Activated CD4-positive, alpha-beta memory T cell treated with anti-CD3 and anti-CD28 coated beads for 36 hours (primary cell): ENCODE measurements at places on chromosomes 1 and 21.
A peak's percentile ranks its signal among the peaks of the same experiment; 100 is the strongest.

- no peak for DNase-seq
Observed at GRCh38 chr1:151492120-151492519, 19.1 kb upstream of the CGN start.

DNA sequence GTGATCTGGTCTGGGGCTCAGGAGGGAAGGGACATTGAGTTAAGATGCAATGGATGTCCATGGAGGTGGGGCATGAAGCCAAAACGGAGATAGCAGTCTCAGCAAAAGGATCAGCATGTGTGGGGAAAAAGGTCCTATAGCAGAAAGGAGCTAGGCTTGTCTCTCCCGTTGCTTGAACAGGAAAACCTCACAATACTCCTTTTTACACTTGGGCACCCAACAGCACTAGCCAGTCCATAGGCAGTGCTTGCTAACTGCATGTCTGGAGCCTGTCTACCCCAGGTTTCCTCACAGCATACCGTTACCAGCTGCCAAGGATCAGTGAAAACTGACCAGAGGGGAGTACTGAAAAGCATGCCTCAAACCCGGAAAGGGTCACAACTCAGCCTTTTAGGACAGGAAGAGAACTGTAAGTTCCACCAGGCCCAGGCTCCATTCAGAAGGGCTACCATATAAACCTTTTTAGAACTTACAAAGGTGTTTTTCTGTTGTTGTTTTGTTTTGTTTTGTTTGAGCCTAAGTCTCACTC, 78.6 kb downstream of the JAK1 start:
- DNase-seq, result no peak

DNA sequence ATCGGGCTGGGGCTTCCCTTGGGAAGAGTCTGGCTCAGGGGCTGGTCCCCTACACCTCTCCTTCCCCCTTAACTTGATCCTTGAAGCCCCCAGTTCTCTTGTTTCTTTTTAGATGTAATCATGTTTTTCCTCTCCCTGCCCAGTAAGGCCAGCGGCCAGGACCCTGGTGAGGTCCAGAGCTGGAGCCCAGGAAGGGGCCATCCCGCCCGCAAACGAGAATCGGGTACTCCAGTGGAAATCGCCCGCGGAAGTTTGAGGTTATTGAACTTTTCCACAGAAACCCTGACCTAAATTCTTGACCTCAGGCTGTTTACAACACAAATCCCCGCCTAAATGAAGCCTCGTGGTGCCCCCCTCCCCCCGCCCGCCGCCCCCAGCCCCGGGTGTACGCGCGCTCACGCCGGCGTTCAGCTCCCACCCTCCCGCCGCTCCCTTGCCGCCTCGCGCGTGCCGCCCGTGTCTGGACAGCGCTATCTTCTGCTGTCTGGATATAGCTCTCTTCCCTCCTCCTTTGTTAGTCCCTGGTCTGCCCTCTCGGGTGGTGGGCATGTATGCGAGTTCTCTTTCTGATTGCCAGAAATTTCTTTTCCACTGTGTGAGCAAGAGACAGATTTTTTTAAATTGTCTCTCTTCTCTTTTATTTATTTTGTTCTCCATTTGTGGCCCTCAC, 165.9 kb upstream of the CACNA1E start:
- DNase-seq, result no peak

DNA sequence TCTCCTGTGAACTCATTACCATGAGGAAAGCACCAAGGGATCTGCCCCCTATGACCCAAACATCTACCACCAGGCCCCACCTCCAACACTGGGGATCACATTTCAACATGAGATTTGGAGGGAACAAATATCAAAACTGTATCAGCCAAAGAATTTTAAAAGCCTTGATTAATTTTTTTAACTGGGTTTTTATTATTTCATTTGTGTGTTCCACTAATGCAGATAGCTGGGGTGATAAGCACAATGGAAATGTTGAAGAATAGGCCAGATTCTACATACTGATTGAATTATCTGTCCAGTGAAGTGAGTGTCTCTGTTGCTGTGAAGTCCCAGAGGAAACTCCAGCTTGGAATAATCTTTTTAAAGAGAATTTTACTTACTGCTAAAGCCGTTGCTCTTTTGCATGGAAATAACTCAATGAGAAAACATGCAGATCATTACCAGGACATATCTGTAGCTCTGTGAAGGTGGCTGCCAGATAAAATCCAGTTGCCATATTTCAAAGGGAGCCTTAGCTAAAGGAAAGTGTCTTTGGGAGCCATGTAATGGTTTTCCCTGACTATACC, 44.4 kb upstream of the DHCR24 start:
- no peak for DNase-seq

DNA sequence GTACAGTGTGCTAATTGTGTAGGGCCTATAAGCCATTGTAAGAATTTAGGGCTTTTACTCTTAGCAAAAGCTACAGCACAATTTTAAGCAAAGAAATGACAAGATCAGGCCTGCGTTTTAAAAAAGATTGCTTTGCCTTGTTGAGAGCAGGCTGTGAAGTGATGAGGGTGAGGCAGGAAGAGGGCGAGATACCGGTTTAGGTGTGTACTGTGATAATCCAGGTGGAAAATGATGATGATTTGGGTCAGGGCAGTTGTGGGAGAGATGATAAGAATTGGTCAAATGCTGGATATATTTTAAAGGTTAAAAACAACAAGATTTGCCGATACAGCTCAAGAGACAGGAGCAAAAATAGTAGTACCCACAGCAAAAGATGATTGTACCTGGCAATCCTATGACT, 72.0 kb downstream of the SWT1 start:
- DNase-seq, result no peak

DNA sequence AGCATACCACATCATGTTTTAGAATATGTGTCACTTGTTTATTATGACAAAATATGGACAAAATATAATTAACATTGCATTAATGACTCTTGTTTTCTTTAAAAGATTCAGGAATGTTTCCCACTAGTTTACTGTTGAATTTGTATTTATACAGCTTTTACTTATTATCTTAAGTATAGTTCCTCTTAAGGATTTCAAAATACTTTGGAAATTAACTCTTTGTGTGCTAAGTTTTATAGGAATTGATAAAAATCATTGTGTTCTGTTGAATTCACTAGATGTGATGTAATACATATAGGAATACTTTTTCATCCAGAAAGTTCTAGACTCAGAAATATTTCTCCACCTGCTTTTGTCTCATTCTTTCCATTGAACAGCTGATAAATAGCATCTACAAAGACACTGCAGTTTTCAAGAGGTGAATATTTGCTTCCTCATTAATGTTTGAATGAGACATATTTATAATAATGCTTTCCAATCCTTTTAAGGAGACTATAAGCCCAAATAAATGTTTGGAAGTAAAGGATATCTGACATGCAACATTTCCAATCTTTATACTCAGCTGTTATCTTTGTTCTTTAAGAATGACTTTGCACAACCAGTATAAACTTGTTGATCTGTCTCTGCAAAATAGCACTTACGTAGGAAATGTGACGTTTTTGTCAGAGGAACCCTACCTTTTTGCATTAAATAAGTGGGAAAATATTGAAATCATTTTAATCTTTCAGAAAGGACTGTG, 38.4 kb upstream of the SAMSN1 start:
- no peak for DNase-seq

DNA sequence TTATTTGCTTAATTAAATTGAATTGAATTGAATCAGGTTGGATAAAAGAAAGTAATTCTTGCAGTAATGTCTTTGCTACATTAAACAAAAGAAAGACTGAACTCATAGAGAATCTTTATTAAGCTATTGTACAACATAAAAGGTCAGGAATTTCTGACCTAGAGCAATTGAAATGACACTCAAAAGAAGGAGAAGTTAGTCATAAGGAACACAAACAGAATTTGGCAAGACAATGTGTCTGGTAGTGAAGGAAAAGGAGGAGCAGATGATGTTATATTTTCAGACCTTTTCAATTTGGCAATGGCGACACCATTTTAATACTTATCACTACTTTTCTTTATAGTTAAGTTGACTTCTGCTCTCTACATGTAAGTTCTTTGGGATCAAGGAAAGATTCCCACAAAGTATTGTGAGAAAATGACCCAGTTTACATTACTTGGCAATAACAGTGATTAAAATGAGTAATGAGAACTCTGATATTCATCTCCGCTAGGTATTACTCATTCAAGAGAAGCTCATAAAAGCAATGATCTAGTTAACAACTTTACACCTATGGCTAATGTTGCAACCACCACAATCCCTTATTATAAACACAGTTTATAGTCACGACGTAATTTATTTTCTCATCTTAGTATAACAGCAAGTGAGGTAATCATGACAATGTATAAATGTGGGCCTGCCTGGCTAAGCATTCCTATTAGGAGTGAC, 14.7 kb upstream of the KRTAP21-1 start:
- no peak for DNase-seq

DNA sequence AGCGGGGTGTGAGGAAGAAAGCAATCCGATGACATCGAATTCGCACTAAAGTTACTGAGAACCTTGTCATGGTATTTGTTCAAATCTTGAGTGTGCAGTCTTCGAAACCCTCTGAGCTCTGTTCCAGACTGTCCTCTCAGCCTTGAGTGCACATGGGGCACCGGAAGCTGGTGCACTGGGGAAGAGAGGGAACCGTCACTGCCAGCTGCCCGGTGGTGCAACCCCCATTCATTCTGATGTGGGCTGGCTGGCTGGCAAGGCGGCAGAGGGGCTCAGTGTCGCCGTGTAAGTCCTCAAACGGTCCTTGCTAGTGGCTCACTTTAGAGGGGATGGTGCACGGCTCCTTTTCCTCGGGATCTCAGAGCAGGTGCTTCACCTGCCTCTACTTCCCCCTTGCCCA, 137.4 kb downstream of the KIF26B start:
- DNase-seq, result no peak

DNA sequence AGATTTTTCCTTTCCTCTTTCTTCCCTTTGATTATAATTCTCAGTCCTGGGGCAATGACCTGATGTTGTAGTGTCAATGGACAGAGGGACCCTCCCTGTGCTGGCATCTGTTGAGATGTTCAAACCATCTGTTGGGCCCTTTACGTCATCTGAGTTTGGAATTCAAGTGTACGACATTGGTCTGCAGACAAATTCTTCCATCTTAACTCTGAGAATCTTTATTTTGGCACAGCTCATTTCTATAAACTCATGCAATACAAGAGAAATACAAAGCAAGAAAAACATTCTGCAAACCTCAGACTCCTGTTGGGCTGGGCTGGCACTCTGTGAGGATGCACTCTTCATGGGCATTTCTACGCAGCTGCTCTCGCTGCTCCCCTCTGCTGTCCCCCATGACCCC, 54.2 kb downstream of the IFI44 start:
- DNase-seq, result no peak

DNA sequence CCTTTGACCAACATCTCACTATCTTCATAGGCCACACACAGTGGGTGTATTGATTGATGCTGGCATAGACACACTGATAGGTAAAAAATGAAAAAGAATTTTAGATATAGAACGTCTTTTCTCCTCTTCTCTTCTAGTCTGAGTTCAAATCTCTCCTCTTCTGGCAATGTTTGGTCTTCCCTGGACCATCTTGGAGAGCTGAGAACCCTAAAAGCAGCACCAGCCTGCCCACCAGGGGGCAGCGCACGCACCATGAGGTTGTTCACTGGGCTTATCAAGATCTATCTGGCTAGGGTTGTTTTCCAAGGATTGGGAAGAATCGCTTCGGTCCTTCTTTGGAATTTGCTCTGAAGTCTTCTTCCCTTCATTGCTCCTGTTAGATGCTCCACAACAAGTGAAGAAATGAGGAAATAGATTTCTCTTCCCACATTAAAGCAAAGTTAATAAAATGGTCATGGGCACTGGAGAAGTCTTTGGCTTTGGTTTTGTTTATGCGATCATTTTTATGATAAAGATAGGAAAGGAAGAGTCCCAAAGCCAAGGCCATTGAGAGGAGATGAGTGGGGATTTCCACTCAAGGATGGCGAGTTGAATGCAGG, 104.0 kb upstream of the OLIG2 start:
- DNase-seq, result peak; percentile 59

DNA sequence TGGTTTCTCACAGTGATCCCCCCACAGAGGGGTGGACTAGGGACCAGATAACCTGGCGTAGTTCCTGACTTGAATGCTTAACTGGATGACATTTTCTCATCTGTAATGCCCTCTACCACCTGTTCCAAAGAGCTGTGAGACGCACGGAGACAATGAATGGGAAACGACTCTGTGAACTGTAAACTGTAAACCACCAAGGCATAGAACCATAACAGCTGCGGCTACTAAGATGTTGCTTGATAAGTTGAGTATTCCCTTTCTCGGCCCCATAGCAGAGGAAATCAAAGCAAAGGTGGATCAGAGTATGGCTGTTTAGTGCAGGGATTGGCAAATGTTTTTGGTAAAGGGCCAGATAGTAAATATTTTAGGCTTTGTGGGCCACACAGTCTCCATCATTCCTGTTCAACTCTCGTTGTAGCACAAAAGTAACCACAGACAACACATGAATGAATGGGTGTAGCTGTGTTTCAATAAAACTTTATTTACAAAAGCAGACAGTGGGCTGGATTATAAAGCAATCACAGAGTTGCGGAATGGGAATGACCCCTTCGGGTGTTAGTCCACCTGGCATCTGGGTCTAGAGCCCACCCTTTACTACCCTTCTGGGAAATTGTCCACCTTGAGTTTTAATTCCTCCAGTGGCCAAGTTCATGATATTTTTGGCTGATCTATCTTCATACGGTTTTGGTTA, 315.2 kb downstream of the RPS6KC1 start:
- no peak for DNase-seq

- no peak for DNase-seq
Observed at GRCh38 chr1:77639557-77640069, 42.8 kb downstream of the ZZZ3 start.

DNA sequence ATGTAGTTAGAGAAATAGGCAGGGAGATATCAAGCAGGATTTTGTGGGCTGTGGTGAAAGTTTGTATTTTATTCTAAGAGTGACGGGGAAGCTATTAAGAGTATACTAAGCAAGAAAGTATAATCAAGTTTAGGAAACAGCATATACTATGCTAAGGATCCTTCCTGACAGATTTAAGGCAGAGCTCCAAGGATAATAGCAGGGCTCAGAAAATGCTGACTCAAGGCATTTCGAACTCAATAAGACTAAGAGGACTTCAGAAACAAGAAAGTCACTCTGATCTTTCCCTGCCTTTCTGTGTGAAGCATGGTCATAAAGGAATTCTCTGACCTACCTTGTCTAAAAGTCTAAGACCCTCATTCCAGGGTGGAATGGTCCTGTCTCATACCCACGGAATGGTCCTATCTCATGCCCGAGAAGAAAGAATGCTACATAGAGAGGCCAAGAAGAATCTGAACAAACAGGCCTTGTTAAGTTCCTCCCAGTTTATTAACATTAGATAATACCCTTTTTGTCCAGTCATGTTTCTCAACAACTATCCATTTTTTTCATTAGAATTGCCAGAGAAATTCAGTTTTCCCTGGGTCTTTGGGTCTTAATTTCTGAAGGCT, 59.1 kb downstream of the HFM1 start:
- DNase-seq, result no peak

DNA sequence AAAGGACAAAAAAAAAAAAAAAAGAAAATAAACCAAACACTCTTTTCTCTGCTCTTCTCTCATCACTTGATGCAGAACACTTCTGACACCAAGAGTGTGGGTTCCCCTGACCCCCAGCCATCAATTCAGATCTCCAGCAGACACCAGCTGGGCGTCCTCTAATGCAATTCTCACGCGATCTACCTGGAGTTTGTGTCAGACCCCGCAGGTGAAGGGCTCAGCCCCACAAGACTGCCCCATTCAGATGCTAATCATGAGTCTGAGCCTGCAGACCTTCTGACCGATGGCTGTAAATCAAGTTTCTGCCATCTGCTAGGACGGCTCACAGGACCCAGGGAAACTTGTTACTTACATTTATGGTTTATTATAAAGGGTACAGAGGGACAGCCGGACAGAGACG, 133.6 kb upstream of the C1orf174 start:
- no peak for DNase-seq

GRCh38 chr1:175154629-175155472, 37.7 kb downstream of the KIAA0040 start:
- peak; percentile 82 for DNase-seq

GRCh38 chr1:56430141-56430839, 149.1 kb downstream of the PLPP3 start:
- DNase-seq, result no peak
